ENCODE measurements at places on chromosomes 2 and 18.

GRCh38 chr2:168311261-168311910 is 64.0 kb upstream of the STK39 start:
- peak; percentile 58 for DNase-seq

DNA sequence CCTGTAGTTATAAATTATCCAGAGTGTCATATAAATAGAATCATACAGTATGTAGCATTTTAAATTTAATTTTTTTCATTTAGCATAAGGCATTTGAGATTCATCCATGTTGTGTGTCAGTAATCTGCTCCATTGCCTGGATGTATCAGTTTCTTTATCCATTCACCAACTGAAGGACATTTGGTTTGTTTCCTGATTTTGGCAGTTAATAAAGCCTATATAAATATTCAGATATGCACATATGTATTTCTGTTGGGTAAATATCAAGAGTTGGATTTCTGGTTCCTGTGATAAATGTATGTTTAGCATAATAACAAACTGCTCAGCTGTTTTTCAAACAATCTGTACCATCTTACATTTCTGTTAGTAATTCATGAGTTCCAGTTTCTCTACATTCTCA is 39.9 kb downstream of the CCDC150 start:
- no peak for DNase-seq

GRCh38 chr2:212109217-212109616 is 429.4 kb downstream of the ERBB4 start:
- peak; percentile 86 for DNase-seq

DNA sequence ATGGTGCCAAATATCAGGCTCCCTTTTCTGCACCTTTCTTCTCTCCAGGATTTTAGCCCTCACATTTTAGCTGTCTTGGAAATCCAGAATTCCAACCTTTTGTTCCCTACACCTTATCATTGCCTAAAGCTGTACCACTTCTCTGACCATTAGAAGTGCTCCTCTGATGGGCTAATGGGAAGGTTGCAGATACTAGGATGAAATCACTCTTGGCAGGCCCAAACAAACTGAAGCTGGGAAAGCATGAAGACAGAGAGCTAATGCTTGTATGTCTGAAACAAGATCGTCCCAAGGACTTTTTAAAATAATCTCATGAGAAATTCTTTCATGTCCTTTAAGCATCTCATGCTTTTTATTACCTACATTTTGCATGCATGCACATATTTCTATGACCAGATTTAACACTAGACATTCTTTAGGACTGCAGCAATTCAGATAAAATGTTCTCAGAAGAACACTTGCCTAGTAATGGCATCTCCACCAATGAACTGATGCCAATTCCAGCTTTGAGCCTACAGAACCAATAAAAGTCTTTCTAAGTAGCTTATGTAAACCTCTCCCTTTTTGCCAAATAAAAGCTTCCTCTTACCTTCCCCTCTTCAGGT is 98.4 kb upstream of the OSR1 start:
- DNase-seq = no peak

- DNase-seq = no peak
Measured at GRCh38 chr18:217532-218336, 50.1 kb downstream of the THOC1 start.

DNA sequence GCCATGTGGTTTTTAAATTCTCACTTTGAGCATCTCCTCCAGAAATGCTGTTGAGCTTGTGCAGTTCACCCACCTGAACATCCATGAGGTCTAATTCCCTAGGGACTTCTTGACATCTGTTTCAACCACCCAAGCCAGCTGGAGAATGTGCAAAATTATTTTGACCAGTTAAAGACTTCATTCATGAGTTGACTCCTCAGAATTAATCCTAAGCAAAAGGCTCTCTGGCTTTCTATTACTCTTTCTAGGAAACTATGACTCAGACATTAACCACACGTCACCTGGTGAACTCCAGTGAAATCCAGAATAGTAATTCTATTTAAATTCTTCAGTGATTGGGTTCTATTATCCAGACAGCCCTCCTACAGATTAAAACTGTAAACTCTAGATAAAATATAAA is 247.5 kb downstream of the NBAS start:
- no peak for DNase-seq

GRCh38 chr2:24521975-24522639 is 31.1 kb downstream of the NCOA1 start:
- no peak for DNase-seq

GRCh38 chr2:121694398-121695170 is 42.1 kb downstream of the NIFK start:
- no peak for DNase-seq

GRCh38 chr2:234536178-234536965 is 39.5 kb upstream of the ARL4C start:
- peak; percentile 10 for DNase-seq

- DNase-seq = no peak
Measured at GRCh38 chr2:139518321-139518720, 738.1 kb upstream of the NXPH2 start.

DNA sequence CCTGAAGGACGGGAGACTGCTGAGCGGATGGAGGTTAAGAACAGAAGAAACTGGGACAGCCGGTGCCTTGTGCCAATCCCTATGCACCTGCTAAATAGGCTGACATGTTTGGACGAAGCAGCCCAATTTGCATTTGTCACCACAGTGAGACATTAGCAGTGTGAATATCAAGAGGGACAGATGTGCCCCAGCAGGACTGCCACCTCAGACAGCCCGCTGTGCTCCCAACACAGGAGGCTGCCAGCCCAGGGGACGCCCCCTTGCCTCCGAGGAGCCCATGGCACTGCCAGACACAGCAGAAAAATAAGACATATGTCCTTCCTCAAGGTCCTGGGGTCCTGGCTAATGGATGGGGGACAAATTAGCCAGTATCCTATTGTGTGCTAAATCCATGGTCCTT is 306.7 kb upstream of the POU3F3 start:
- no peak for DNase-seq

- DNase-seq = no peak
Measured at GRCh38 chr2:196891136-196891535, 35.4 kb downstream of the PGAP1 start.

GRCh38 chr2:177165061-177165583 is 47.5 kb upstream of the HNRNPA3 start:
- DNase-seq = peak; percentile 90

DNA sequence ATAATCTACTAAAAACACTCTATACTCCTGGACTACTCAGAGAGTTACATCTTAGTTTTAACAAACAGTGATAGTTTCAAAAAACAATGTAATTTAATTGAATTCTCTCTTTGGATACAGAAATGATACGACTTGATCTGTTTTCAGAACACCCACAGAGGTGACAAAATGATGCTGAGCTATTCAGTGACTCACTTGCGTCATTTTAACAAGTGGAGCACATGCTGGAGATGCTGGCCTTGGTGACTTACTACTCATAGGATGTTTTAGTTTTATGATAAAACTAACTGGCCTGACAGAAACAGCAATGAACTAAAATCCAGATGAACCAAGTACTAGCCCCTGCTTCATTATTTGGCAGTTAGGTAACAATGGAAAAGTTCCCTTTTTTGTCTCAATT is 101.3 kb upstream of the ITGB6 start:
- no peak for DNase-seq

DNA sequence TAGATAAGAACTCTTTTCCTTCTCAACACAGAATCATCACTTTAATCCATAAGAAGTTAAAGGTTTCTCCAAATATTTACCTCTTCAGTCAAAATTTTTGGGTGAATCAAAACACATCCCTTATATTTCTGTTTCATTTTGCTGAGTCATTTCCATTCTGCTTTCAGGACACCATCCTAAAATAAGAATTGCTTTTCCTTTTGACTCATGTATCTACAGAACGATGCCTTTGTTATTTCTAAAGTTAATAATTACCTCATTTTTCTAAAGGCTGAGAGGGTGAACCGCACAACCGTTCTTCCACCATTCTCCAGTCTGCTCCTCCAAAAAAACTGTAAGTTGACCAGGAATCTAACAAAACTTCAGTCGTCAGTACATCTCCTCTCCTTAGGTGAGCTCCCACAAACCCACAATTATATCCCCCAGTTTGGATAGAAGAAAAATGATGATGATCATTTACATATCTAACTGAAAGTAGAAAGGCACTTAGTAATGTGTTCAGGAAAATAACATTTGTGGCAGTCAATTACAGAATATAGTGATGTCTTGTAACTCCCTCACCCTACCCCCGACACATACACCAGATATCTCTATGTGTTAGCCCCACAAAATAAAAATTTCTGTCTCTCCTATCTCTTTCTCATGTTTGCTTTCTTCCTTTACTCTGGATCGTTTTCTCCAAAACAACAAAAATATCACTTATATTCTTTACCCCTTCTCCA is 162.5 kb downstream of the RAD51AP2 start:
- DNase-seq = no peak

GRCh38 chr2:152646264-152646663 is 71.0 kb downstream of the PRPF40A start:
- no peak for DNase-seq

- DNase-seq = no peak
Measured at GRCh38 chr2:218192902-218193430, 24.0 kb upstream of the ARPC2 start.

- DNase-seq = no peak
Measured at GRCh38 chr2:188819792-188820191, 154.4 kb upstream of the COL3A1 start.

DNA sequence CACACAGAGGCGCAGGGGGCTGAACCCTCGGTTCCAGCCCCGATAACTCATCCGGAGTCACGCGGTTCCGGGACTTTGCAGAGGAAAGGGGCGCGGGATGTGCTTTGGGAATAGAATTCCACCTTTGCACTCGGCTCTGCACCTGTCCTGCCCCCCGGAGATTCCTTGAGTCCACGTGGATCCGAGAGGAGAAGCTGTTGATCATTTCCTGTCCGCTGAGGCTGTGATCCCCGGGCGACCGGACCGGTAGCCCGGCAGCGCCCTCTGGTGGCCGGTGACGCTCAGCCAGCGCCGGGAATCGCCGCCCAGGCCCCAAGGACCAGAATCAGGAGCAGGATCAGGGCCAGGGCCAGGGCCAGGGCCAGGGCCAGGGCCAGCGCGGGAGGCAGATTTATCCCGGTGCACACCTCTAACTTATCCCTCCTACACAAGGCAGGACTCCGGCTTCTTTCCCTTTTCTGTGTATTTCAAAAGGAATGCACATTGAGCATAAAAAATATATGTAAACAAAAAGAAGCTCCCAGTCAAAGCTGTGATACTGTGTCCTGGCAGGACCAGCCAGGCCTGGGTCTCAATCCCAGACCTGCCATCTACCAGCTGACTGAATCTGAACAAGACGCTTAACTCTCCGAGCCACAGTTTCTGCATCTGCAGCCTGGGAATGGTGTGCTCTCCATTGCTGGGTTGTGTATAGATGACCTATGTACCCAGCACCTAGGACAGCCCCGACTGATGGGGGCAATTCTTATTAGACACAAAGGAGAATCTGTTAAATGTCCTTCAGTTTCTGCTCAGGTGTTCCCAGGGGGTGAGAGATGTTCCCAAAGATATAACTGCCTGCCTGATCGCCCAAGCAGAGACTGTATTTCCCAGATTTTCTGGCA is 8.5 kb upstream of the SPATA3 start:
- peak; percentile 64 for DNase-seq

- DNase-seq = no peak
Measured at GRCh38 chr18:27921392-27921791, 255.5 kb downstream of the CDH2 start.

DNA sequence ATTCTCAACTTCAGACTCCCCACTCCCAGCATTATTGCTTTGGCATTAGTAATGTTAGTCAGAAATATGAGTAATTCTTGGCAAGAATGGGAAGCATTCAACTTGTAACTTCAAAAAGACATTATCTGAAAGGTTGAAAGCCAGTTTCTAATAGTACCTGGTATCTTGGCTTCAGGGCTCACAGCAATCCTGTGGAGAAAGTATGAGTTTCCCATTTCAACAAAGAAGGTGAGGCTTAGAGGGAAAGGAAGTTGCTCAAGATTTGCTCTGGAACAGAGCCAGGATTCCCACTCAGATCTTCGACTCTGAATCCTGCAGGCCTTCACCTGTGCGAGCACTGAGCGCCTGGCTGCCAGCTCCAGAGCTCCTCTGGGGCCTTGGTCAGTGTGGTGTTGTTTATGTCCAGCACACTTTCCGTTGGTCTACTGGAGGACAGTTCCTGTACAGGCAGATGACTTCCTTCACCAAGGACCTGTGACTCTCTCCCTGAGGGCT is 136.1 kb downstream of the MCFD2 start:
- no peak for DNase-seq

GRCh38 chr2:24722141-24722790 is 70.9 kb downstream of the PTRHD1 start:
- DNase-seq = no peak

- no peak for DNase-seq
Measured at GRCh38 chr18:9709304-9709877, 1.3 kb downstream of the RAB31 start.

DNA sequence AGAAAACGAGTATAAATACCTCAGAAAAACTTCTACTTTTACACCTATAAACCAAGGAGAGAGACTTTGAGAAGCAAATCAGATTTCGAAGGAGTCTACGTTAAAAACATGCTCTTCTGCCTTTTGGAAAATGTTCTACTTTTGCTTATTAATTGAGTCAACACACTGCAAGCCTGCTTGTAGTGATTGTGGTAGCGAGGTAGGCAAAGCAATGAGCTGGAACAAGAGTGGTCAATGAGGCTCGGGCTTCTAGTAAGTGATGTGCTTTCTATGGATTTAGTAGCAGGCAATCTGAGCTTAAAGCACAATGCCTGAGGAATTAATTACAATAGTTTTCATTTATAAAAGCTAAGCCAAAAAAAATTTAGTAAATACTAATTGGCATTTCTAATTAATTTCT is 103.4 kb upstream of the TFCP2L1 start:
- DNase-seq = no peak

- DNase-seq = no peak
Measured at GRCh38 chr2:51971136-51971535, 939.2 kb upstream of the NRXN1 start.

- no peak for DNase-seq
Measured at GRCh38 chr2:190584980-190585661, 50.6 kb upstream of the NEMP2 start.

GRCh38 chr2:237876532-237876931 is 17.1 kb downstream of the RAMP1 start:
- DNase-seq = no peak

- no peak for DNase-seq
Measured at GRCh38 chr2:196681510-196681909, 42.0 kb downstream of the CCDC150 start.

DNA sequence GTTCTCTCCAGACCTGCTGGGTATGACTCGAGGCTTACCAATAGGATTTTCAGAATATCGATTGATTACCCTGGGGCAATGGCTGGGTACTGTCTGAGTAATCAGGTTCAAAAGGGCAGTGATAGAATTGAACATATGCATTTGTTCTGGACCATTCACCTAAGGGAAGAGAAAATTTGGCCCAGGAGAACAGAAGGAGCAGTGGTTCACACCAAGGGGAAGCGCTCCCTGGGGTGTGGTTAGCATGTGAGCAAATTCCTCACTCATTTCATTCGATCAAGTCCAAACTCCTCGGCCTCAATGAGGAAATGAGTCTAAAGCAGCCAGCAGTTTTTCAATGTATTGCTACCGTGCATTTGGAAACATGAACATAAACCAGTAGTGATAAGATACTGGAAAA is 55.6 kb downstream of the CYP26B1 start:
- DNase-seq = no peak

Measured in NCI-H2227 treated with DMSO at 0.1 percent for 48 hours (cell line).